AG20443 (cell line): ENCODE measurements at places on chromosomes 7 and 10.

- no peak for DNase-seq
These were observed 13.5 kb downstream of the AGFG2 start for GRCh38 chr7:100552532-100552931.

- DNase-seq, result no peak
These were observed 163.0 kb downstream of the SUGCT start for GRCh38 chr7:40297741-40298311.

DNA sequence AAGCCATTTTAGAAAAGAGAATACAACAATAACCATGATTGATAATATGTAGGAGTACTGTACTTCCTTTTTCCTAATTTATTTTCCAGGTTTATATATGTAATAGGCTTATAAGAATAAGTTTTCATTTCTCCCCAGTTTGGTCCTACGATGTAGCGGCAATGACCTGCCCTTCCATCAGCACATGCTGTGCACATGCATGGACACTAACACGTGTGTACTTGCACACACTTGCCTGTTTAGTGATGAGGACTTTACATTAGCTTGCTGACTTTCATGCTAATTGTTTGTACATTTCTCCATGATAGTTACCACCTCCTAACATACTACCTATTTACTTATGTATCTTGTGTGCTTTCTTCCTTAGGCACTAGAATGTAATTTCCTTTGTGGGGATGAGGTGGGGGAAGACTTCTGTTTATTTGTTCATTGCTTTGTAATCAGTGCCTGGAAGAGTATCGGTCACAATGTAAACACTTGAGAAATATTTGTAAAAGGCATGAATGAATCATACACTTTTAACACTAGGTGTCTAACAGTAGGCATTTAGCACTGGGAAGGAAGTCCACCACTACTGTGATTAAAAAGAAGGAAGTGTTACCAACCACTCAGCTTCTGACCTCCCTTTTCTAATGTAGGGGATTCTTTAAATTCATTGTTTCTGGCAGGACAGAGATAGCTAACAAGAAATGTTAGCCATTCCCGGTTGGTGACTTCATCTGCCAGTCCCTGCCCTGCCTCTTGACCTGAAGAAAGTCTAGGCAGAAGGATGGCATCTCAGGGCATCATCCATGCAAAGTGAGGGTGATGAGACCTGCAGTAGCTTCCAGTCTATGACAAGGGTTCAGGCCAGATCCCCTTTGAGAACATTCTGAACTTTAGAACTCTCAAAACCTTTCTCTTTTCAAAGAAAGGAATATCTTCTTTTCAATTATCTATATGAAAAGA lies 120.2 kb upstream of the RAB18 start:
- no peak for DNase-seq

- DNase-seq, result no peak
These were observed 11.8 kb downstream of the FAS start for GRCh38 chr10:89002226-89002978.

- DNase-seq, result no peak
These were observed 6.3 kb downstream of the COL28A1 start for GRCh38 chr7:7529328-7529727.

DNA sequence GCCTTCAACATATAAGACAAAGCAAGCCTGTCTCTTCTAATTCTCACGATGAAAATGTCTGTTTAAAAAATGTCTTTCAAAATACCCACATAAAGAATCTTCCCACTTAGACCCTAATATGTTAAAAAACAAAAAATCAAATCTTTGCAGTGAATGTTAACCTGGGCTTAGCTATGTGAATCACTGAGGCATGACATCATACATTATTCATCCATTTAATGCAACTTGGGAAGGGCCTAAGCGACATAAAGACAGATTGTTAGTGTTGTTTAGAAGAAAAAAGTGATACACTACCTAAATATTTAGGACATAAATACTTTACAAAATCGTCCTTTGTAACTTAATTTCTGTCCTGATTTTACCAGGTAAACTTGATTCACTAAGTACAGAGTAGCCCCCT lies 648.5 kb upstream of the NRP1 start:
- DNase-seq, result no peak

GRCh38 chr7:47119261-47119865 lies 462.5 kb downstream of the TNS3 start:
- no peak for DNase-seq

DNA sequence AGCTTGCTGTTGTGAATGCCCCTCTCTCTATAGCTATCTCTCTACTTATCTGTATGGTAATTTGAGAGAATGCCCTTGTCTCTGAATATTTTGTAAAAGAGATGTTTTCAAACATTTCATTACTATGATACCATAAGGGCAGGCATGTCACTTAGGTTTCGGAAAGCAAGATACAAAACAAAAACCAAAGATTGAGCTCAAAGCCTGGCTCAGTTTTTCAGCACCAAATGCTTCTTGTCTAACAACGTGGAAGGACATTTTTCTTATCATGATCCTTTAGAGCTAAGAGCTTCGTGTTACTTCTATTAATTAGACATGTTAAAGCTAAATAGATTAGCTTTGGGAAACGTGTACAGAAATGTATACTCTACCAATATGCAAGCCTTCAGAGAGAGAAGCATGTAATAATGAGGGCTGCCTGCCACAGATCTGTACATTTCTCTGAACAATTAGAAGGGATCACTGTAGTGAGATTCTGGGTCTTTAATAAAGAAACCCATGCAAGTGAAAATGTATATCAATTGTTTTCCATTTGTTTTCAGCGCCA lies 148.9 kb downstream of the ARID5B start:
- DNase-seq, result no peak

- DNase-seq, result no peak
These were observed 44.3 kb upstream of the PDCD4 start for GRCh38 chr10:110827410-110827809.

DNA sequence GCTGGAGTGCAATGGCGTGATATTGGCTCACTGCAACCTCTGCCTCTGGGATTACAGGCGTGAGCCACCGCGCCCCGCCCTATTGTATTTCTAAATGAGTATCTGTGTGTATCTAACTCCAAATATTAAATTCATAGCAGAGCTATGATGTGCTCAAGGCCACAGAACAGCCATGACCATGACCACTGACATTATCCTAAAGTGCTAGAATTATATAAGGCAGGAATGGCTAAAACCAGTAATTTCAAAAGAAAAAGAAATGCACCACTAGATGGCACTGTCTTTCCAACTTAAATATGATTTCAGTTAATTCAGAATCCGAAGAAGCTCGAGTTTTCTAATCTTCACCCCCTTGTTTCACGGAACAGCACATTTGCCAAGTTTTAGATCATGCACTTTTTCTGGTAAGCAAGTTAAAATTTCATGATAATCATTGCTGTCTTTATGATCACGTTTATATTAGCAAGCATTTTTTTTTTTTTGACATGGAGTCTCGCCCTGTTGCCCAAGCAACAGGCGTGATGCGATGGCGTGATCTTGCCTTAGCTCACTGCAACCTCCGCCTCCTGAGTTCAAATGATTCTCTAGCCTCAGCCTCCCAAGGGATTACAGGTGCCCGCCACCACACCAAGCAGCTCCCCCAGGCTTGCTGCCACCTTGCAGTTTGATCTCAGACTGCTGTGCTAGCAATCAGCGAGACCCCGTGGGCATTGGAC lies 65.3 kb downstream of the OR13A1 start:
- peak; percentile 45 for DNase-seq

GRCh38 chr10:1168763-1169162 lies 112.6 kb downstream of the WDR37 start:
- DNase-seq, result no peak

GRCh38 chr10:117743509-117743908 lies 201.0 kb downstream of the EMX2 start:
- no peak for DNase-seq

GRCh38 chr7:79290398-79290797 lies 163.1 kb downstream of the MAGI2 start:
- DNase-seq, result no peak

DNA sequence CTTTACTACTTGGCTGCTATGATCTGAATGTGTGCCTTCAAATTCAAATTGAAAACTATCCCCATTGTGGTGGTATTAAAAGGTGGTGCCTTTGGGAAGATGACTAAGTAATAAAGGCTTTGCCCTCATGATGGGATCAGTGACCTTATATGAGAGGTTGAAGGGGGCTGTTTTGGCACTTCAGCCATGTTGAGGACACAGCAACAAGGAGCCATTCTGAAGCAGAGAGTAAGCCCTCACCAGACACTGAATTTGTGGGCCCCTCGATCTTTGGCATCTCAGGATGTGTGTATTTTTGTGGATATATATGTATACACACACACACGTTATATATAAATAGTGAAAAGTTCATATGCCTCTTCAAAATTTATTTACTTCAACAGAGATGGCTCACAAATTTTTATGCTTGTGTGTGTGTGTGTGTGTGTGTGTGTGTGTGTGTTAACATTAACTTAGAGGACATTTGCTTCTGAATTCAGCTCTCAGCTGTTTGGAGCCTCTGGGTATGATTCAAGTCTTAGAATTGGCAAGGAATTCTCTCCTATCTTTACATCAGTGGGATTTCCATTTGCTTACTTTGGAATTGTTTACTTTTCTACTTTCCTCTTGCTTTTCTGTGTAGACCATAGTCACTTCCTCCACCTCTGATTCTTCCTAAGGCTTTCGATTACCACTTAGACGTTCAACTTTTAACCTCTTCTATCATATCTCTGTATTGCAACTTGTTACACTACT lies 66.6 kb downstream of the MAGI2 start:
- no peak for DNase-seq

GRCh38 chr10:124130198-124130900 lies 37.0 kb upstream of the CHST15 start:
- DNase-seq, result no peak

- no peak for DNase-seq
These were observed 25.5 kb upstream of the INMT start for GRCh38 chr7:30726296-30727006.

DNA sequence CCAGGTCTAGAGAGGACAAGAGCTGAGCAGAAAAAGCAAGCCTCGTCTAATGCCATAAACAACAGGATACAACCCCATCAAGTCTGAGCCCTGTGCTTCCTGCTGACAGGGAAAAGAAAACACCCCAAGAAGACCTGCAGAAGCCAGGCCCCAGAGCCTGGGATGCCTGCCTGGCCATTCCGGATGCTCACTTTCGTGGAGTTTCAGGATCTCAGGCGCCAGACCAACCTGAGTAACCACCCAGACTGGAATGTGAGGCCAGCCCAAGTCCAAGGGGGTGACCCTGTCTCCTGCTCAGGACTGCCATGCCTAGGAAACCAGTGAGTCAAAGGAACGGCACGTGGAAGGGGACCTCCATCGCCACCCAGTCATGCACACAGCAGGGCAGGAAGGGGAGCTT lies 74.3 kb downstream of the PLXNA4 start:
- no peak for DNase-seq

- DNase-seq, result no peak
These were observed 520.2 kb downstream of the DNAJB6 start for GRCh38 chr7:157856873-157857577.

DNA sequence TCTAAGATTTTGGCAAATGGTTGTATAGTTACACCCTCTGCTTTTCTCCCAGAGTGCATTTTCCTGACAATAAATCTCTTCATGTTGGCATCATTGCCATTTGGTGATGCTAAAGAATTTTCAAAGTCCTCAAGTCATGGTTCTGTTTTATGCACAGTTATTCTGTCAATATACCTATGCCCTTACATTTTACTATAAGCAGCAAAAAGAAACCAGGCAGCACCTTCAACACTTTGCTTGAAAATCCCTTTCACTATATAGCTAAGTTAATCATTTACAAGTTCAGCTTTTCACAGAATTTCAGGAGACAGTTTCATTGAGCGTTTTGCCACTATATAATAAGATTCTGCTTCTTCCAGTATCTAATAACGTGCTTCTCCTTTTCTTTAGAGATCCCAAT lies 22.6 kb downstream of the FIGNL1 start:
- no peak for DNase-seq

- DNase-seq, result no peak
These were observed 37.9 kb downstream of the ZC3HC1 start for GRCh38 chr7:130013241-130013640.

GRCh38 chr10:23067939-23068775 lies 27.2 kb upstream of the MSRB2 start:
- DNase-seq, result peak; percentile 76

DNA sequence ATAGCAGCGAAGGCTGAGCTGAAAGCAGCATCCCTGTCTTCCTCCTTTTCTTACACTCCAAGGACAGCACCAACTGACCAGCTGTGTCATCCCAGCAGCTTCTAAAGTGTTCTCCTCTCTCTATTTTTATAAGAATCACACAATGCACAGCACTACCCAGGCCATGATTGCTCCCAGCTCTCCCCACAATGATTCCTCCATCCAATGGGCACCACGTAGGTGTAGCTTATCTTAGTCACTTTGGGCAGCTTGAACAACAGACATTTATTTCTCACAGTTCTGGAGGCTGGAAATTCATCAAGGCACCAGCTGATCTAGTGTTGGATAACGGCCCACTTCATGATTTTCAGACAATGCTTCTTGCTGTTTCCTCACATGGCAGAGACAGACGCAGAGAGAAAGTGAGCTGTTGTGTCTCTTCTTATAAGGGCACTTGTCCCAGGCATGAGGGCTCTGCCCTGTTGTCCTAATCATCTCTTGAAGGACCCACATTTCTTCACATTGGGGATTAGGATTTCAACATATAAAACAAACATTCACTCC lies 92.0 kb upstream of the CDC14C start:
- DNase-seq, result no peak

GRCh38 chr7:4119848-4120247 lies 562.2 kb upstream of the FOXK1 start:
- DNase-seq, result no peak

- DNase-seq, result peak; percentile 21
These were observed 770.9 kb downstream of the TNS3 start for GRCh38 chr7:46810986-46811385.

DNA sequence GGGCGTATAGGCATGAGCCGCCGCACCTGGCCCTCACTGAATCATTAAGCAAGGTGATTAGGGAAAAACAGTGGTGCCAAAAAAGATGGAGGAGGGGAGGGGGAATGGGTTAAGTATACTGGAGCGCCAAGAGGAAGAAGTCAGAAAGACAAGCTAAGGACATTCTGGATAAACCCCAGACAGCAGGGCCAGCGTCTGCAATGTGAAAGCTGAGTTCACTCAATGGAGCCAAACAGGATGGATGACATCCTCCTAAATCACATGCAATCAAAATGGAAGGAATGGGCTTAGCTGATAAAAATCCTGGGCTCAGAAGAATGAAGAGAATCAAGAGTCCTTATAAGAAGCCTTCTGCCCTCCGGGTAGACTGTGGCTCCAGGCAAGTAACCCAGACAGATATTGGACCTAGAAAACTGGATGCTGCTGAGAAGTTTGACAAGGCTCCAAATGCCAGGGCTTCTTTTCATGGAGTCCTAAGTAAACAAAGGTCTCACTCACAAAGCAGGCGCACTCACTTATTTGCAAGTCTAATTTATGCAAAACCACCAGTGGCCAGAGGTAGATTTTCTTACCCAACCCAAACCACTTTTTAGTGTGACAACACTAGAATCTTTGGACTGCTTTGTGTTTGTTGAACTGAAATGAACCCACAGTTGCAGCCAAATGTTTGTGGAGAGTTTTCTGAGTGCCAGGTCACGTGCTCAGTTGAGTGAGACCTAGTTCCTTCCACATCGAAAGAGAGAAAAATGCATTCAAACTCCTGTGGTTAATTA lies 519.1 kb upstream of the AUTS2 start:
- DNase-seq, result peak; percentile 38

- peak; percentile 78 for DNase-seq
These were observed 723 bp downstream of the MTURN start for GRCh38 chr7:30135301-30136116.
